ENCODE measurements at places on chromosomes 16 and 17.

GRCh38 chr17:42924891-42925290 lies 24.3 kb downstream of the G6PC1 start:
- no peak for DNase-seq

DNA sequence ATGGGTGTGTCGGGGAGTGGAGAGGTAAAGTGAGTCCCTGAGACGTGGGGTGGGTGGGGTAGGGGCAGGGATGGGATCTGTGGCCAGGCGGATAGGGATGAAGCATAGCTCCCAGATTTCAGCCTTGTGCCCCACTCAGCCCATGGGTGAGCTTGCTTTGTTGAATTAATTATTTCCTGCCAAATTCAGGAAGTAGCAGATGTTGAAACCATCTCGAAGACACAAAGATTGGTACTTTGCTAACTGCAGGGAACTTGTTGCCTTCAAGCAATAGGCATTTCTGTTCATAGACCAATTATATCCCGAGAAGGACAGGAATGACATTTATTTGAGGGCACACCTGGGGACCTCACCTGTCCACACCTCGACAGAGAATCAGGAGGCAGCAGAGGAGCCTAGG lies 11.0 kb upstream of the C16orf74 start:
- no peak for DNase-seq

GRCh38 chr17:51742571-51742970 lies 415.9 kb downstream of the CA10 start:
- no peak for DNase-seq

DNA sequence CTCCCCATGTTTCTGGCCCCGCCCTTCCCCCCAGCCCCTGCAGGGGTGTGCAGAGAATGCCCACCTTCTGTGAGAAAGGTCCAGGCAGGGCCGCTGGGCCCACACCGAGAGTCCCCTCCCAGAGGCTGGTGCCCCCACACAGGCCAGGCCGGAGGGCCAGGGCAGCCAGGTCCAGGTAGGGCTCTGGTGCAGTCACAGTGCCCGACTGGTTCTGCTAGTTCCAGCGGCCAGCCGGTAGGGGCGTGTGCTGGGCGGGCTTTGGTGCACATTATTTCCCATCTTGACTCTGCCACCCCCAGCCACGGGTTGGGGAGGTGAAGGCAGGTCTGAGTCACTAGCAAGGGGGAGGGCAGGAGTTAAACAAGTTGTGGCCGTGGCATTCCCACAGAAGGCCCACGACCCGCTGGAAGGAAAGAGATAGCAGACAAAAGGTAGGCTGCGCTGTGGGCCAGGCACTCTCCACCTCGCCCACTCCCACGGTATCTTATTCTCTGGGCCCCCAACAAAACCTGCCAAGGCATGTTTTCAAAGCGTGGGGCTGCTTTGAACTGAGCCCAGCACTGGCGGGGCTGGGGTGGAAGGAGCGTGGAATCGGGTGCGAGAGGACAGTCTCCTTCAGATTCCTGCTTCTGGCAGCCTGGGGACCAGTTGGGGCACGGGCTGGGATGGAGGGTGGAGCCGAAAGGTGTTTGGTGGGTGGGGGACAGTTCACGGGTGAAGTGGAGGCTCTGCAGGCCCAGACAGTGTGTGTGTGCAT lies 1.9 kb downstream of the EPN3 start:
- no peak for DNase-seq

DNA sequence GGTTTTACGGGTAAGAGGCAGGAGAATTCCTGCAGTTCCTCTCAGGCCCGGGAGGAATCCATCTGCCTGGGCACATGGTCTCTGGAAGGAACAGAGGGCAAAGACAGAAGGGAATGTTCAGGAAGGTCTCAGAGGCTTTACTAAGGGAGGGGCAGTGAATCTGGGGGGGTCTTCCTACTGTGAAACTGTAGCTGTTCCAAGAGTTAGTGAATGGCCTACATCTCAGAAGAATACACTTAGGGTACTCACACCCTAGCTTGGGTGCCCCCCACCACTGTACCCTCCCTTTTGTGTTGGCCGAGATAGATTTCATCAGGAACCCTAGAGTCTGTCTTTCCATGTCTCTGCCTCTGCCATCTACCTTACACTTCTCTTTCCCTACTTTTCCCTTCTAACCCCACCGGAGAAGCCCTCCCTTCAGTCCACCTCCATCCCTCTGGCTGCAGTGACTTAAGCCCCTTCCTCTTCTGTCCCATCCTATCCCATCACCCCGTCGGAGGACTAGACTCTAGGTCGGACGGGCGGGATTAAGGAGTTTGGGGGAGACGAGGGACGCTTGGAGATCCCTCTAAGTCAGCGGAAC lies 316 bp downstream of the DLG4 start:
- no peak for DNase-seq

- DNase-seq, result peak; percentile 78
These were observed 10.0 kb upstream of the MPRIP start for GRCh38 chr17:17032131-17032692.

DNA sequence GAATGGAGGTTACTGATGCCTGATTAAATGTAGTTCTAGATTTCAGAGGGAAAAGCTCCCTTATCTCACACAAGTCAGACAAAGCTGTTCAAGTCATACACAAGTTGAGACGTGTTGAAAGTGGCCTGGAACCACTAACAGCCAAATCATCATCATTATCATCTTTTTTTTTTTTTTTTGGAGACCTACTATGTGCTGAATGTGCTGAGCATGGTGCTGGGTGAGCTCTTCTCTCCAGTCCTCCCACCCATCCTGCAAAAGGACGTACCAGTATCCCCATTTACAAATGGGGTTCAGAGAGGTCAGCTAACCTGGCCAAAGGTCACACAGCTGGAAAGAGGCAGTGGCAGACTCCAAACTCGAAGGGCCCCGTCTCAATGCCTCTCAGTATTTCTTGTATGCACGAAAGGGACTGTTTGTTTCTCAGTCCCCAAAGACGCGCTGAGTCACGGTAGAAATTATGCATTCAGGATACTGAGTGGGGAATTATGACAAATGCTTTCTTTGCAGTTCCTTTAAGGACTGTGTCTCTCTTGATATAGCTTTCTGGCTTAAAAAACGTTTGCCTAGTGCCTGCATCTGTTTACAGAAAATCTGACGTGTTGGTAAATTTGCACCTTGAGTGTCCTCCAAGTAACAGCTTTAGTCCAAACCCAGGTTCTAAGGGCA lies 235.5 kb downstream of the XYLT1 start:
- DNase-seq, result no peak

GRCh38 chr17:8185582-8186445 lies 4.2 kb downstream of the BORCS6 start:
- peak; percentile 99 for DNase-seq

DNA sequence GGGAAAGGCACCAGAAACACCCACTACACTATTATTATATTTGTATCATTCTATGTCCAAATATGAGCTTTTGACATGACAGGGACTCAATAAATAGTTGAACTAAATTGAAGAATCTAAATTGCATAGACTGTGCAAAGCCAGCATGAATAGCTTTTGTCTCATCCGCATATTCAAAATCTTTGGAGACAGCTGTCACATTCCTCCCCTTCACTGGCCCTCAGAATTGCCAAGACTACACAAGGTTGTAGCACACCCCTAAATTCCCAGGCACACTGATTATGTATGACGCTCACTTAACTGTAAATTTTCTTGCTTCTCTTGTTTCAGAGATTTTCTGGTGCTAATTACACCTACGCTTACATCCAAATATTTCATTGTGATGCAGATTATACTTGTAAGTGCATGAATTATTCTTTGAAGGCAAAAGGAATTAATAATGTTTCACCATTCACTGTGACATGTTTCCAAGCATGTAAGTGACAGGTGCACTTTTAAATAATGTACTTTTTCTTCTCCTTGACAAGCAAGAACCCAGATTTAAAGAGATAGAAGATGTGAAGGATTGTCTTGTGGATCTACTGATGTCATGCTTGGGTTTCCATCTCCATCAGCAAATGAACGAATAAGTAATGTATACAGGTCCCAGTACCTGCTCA lies 47.5 kb downstream of the CA10 start:
- no peak for DNase-seq

GRCh38 chr17:74062234-74062633 lies 141.2 kb upstream of the RPL38 start:
- no peak for DNase-seq

GRCh38 chr17:67865438-67865837 lies 40.1 kb downstream of the BPTF start:
- DNase-seq, result no peak

- no peak for DNase-seq
These were observed 28.6 kb upstream of the METRNL start for GRCh38 chr17:83050651-83051395.

Data from right forelimb (tissue), 1 donor.